Effector CD8-positive, alpha-beta T cell (primary cell): ENCODE measurements at places on chromosomes 5 and 9.

DNA sequence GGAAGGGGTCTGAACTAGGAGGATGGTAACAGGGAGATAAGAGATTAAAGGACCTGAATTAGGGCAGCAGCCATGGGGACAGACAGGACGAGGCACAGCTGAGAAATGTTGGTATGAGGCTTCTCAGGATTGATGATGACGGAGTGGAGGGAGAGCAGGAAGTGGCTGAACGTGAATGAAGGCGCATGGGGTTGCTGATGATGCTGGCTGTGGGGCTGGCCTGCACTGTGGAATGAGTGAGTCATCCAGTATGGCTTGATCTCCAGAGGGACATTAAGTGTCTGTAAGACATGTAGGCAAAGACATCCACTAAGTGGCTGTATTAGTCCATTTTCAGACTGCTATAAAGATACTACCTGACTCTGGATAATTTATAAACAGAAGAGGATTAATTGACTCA, 256.4 kb downstream of the ICE1 start:
- no peak for DNase-seq

DNA sequence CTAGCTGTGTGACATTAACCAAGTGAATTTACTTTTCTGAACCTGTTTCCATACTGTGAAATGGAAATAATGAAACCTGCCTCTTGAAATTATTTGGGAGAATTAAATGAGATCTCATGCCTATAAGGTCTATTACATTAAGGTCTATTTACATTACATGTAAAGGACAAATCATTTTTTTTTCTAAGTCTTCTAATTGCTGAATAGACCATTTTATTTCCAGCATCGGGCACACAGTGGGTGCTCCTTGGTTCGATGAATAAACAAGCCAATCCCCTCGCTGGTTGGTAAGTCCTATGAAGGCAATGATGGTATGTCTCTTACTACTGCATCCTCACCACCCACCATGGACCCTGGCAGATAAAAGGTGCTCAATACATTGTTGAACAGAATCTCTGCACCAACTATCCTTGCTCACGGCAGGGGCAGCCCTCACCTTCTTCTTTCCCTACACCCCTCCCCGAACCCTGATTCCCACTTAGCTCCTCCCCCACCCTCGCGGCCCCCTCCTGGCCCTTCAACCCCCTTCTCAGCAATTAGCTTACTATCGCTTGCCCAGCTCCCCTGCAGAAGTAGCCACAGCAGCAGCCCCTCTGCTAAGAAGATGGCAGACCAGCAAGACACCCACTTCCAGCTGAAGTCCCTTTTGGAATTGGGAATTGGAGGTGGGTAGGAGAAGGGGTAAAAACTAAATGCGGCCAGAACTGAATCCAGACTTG, 3.0 kb downstream of the PCDH1 start:
- no peak for DNase-seq

- DNase-seq: no peak
Measured at GRCh38 chr5:88882276-88883038, 527 bp downstream of the MEF2C start.

DNA sequence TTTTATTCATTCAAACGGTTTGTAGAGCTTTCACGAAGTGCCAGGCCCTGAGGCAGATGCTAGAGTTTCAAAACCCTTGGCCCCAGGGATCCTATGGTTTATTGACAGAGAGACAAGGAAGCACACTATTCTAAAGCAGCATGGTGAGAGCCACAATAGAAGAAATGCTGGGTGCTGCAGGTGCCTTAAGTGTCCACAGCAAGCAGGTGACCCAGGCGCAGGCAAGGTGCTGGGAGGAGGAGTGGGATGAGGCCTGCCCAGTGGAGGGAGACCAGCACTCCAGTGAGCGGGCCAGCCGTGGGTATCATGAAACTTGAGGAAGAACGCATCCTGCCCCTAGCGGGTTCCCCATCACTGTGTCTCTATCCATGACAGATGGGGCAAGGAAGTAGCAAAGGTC, 71.0 kb downstream of the OSMR start:
- DNase-seq: no peak

DNA sequence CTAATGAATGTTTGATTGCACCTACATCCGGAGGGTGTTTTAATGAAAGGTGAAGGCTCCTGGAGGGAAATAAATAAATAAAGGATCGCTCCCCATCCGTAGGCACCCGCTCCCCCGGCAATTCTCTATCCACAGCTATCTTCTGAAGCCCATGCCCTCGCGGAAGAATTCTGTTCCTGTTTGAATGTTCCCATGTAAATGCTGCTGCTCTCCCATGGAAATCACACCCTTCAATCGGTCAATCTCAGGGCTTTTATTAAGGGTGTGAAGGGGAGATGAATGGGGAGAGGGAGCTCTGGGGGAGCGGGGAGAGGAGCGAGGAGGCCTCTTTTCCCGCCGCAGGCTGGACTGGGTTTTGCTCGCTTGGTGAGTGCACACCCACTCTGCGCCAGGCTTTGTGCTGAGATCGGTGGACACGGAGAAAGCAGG, 21.1 kb upstream of the ARAP3 start:
- DNase-seq: no peak

GRCh38 chr9:84751921-84752320, 82.4 kb downstream of the NTRK2 start:
- no peak for DNase-seq

DNA sequence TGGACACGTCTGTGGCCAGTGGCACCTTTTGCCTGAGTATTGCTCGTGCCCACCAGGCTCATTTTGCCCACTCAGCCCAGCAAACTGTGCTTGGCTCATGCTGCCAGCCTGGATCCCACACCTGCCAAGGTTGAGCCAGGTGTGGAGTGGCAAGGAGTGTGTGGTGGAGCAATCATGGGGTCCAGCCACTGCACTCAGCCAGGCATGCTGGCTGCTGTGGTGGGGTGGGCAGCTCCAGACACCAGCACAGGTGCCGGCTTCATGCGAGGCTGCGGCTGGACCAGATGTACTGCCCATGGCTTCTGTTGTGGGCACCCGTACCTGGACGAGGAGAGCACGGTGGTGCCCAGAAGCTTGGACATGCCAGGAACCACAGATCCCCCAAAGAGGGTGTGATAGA, 364.1 kb downstream of the TMEM38B start:
- DNase-seq: no peak

- DNase-seq: no peak
Measured at GRCh38 chr5:14256756-14257393, 113.7 kb downstream of the TRIO start.

DNA sequence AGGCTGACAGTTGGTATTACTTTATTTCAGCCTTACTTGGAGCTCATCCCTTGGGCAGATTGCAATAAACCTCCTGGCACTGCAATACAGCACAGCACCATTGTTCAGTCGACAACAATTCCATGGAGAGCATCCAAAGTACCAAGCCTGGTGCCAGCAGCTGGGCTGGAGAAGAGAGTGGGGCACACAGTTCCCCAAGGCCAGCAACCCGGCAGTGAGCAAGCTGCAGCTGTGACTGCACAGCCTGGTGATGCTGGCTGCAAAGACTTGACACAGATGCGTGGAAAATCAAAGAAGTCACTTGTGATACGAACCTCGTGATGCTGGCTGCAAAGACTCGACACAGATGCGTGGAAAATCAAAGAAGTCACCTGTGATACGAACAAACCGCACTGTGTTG, 125.4 kb downstream of the ATPSCKMT start:
- no peak for DNase-seq

GRCh38 chr9:127262602-127263001, 2.0 kb upstream of the GARNL3 start:
- DNase-seq: no peak

GRCh38 chr9:26809795-26810194, 82.8 kb downstream of the CAAP1 start:
- no peak for DNase-seq

DNA sequence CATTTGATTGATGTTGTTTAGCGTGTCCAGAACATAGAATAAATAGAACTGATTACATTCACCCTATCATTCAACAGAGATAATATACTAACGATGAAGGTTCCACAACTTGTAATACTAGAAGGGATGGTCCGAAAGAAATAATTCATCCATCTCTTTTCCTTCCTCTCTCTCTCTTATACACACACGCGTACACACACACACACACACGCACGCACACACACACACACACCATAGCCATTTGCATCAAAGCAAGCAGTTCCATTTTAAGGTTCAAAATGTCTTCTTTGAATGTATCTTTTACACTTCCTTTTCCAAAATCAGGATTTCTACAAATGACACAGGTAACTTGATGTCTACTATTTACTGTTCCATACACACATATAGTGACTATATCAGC, 887 bp downstream of the GDA start:
- no peak for DNase-seq

- DNase-seq: no peak
Measured at GRCh38 chr5:36653044-36653705, 46.8 kb downstream of the SLC1A3 start.

- no peak for DNase-seq
Measured at GRCh38 chr5:11719888-11720481, 184.3 kb downstream of the CTNND2 start.

GRCh38 chr5:91641730-91642350, 258.7 kb upstream of the ARRDC3 start:
- DNase-seq: no peak

DNA sequence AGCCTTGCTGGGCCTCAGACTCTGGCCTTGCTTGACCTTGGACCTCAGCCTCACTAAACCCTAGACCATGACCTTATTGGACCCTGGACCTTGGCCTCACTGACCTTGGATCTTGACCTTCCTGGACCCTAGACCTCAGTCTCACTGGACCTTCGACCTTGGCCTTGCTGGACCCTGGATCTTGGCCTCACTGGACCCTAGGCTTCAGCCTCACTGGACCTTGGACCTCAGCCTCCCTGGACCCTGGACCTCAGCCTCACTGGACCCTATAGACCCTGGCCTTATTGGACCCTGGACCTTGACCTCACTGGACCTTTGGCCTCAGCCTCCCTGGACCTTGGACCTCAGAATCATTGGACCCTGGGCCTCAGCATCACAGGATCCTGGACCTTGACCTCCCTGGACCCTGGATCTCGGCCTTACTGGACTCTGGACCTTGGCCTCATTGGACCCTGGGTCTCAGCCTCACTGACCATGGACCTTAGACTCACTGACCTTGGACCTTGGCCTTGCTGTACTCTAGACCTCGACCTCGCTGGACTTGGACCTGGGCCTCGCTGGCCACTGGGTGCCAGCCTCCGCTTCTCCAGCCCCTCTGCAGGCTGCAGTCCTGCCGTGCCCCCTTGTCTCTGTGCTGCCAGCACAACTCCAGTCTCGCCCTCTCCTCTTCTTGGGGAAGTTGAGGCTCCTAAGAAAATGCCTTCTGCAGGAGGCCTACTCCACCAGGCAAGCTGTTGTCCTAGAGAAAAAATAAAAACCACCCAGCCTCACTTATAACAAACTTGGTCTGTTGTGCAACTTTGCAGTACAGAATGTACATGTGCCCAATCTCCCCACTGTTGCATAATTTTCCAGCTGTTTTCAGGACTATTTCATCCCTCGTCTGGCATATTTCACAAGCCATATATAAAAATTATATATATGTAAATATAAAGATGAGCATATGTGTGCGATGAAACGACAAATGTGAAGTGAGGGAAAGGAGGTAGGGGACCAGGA, 11.0 kb upstream of the ADAMTS2 start:
- no peak for DNase-seq

GRCh38 chr9:133961226-133962165, 30.6 kb downstream of the VAV2 start:
- no peak for DNase-seq

DNA sequence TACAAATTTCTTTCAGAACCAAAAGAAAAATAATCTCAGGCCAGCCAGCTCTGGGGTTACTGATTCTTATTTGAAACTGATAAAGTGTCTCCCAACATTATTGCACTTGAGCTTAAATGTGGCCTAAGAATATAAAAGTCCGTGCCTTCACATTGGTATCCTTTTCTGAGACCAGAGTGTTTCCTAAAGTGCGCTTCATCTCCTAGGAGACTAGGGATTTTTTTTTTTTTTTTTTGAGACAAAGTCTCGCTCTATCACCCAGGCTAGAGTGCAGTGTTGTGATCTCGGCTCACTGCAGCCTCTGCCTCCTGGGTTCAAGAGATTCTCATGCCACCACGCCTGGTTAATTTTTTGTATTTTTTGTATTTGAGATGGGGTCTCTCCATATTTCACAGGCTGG, 23.6 kb upstream of the KCNIP1 start:
- no peak for DNase-seq

GRCh38 chr9:134296301-134297082, 29.8 kb upstream of the RXRA start:
- no peak for DNase-seq

- DNase-seq: no peak
Measured at GRCh38 chr5:139486201-139486600, 3.6 kb upstream of the STING1 start.
